Stimulated activated CD4-positive, alpha-beta T cell treated with anti-CD3 and anti-CD28 coated beads, Interleukin-1b, Interleukin-23, amount 100 ng/mL, for 1 hour (primary cell): ENCODE measurements at places on chromosomes 16 and 17.

- no peak for DNase-seq
Observed at GRCh38 chr17:46853896-46854444, 2.6 kb downstream of the WNT9B start.

DNA sequence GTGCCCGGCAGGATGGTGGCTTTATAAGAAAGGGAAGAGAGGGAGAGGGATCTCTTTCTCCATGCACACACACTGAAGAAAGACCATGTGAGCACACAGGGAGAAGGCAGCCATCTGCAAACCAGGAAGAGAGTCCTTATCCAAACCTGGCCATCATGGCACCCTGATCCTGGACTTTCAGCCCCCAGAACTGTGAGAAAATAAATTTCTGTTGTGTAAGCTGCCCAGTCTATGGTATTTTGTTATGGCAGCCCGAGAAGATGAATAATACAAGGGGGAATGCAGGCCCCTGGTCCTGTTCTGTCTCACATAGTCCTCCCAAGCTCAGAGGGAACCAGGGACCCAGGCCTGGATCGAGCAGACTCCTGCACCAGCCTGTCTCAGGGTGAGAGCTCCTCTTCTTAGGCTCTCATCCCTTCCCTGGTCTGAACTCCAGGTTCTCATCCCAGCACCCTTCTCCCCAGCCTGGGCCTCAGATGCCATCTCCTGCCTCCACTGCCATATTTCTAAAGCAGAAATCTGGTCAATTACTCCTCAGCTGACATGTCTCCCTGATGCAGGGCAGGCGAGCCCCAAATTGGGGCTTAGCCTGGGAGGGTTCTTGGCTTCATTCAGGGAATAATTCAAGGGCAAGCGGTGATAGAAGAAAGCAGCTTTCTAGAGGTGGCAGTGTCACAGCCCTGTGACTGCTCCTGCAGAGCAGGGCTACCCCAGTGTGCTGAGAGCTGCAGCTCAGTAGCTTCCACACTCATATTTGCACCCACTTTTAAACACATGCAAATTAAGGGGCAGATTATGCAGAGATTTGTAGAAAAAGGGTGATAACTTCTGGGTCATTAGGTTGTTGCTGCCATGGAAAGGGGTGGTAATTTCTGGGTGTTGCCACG, 28.8 kb downstream of the IGFBP4 start:
- DNase-seq = no peak

GRCh38 chr17:66422186-66422585, 119.8 kb downstream of the PRKCA start:
- DNase-seq = no peak

DNA sequence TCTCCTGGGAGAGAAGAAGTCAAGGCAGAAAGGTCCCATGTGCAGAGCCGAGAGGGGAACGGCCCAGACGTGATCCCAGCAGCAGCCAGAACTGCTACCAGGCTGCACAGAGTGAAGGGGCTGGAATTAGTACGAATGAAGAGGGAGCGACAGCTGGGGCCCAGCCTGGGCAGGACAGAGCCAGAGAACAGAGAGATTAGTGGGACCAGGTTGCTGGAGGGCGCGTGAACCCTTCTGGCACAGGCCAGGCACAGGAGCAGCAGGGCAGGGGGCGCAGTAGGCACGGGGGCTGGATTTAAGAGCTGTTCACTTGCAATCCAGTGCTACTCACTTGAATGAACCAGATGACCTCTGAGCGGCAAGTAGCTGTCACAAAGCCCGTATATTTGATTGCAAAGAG, 66.9 kb downstream of the PLXDC1 start:
- no peak for DNase-seq

GRCh38 chr16:49635591-49636581, 220.0 kb downstream of the ZNF423 start:
- DNase-seq = no peak

DNA sequence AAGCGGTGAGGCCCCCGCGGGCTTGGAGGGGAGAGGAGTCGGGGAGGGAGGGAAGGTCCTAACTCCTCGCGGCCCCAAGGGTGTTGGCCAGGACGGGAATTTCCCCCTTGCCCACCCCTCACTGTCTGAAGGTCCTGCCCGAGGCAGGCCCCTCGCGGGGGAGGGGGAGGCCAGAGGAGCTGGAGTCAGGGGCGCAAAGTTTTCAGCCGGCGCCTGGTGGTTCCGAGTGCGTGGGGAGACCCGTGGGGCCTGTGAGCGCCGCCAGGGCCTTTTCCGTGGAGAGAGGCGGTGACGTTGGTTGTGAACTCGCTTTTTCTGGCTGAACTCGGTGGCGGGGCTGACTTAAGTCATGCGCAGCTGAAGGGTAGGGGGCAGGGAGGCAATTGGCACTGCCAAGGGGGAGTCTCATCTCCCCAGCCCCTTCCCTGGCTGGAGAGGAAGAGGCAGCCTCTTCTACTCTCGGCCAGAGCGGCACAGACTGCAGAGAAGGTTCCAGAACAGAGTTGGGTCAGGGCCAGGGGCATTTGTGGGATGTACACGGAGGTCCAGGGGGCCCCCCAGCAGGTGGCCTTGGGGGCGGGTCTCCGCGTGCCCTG, 1.5 kb downstream of the CACNA1H start:
- no peak for DNase-seq

DNA sequence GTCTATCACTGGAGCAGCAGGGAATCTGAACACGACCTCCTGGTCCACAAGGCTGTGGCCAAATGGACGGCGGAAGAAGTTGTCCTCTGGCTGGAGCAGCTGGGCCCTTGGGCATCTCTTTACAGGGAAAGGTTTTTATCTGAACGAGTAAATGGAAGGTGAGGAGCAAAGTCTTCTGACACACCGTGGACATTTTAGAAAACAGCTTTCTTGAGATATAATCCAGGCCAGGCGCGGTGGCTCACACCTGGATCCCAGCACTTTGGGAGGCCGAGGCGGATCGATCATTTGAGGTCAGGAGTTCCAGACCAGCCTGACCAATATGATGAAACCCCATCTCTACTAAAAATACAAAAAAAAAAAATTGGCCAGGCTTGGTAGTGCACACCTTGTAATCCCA, 17.1 kb downstream of the BFAR start:
- no peak for DNase-seq

DNA sequence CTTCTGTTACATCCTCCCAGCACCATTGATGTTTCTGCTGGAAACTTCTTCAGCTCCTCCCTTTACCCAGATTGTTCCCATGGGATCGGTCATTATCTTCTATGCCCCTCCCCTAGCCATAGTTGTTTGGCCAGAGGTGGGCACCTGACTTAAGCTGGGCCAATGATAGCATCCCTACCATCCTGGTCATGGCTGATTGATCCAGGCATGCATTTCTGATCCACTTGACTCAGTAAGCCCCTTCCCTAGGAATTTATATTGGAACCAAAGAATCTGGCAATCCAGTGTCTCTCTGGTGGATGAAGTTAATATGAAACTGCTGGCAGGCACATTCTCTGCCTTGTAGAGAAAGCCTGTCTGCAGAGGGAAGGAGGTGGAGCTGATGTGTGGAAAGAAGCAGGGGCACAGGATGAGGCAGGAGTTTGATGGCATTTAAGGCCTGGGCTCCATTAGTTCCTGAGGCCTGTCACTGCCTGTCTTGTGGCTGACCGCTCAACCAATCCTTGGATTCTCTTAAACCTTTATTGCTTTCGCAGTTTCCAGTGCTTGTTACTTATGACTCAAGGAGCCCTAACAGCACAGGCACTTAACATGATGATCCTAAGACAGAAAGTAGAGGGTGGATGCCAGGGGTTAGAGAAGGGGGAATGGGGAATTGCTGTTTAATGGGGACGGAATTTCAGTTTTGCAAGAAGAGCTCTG, 152.4 kb downstream of the ABCC12 start:
- no peak for DNase-seq

GRCh38 chr17:61467416-61468262, 15.4 kb downstream of the TBX4 start:
- no peak for DNase-seq

DNA sequence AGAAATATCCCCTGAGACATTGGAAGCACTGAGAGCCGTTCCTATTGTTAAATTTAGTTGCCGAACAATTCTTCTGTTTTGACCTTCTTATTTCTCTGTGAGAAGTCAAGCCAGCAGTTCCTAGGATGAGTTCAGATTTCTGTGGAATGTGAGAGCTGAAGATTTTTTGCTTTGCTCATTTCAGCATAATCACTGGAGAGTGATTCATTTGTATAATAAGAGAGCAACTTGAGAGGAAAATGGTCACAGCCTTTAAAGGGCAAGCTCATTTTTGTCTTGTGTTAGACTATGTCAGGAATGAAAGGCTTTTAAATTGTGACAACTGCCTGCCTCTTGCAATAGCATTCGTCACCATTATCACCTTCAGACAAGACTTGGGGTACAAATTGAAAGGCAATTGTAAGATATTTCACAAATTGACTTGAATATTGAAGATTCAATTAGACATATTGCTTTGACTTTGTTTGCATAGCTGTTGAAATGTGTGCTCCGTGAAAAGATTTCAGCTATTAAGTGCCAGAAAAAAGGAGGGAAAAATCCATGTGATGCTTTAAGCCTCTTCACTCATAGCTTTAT, 900.0 kb upstream of the GOT2 start:
- DNase-seq = no peak

DNA sequence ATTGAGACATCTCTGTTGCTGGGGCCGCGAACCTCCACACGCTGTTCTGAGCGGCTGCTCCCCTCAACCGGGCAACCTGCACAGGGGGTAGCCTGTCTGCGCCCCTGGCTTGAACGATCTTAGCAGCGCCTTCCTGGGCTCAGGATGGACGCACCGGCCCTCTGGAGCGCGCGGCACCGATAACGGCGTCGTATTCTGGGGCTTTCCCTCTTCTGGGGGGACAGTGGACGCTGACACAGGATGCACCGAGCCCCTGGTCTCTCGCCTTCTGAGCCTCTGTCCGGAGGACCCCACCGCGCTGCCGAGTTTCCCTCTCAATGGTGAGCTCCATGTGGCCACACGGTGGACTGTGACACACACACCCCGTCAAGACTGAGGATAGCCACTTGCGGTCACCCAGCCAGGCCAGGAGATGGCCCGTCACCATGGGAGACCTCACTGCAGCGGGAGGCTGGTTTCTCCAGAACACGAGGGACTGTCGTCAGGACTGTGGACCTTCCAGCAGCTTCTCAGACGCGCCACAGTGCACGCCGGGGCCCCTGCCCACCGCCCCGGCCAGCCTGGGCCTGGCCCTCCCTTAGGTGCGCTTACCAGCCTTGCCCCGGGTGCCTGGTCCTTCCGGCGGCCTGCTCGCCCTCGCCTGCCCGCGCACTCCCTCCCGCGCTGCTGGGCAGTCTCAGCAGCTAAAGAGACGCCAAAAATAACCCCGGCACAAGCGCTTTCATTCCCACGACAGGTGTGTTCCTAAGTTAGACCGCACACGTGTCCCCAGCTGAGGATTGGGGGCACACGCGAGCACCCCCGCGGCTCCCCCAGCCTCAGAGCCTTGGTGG, 30.0 kb upstream of the PABPN1L start:
- no peak for DNase-seq

- no peak for DNase-seq
Observed at GRCh38 chr17:30344283-30345088, 10.6 kb upstream of the TMIGD1 start.

DNA sequence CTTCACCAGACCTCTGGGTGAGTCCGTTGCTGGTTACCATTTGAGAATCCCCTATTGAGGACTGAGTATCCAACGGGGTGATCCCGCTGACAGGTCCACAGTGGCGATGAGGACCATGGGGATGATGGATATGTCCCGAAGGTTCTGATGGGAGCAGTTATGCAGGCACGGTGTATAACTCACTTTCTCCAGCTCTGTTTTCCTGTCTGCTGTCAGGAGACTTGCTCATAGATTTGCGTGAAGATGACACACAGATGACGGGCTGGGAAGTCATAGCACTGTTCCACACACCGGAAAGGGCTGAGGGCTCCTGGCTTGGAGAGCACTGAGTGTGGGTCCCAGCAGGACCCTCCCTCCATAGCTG, 22.2 kb upstream of the ADCY7 start:
- DNase-seq = no peak

GRCh38 chr16:1152651-1153259, at the start of gene CACNA1H:
Gene CACNA1H, plus strand, starts transcription at chr16:1153106. Its CDS starts 632 bp downstream, at chr16:1153738.
- peak; percentile 8 for DNase-seq

DNA sequence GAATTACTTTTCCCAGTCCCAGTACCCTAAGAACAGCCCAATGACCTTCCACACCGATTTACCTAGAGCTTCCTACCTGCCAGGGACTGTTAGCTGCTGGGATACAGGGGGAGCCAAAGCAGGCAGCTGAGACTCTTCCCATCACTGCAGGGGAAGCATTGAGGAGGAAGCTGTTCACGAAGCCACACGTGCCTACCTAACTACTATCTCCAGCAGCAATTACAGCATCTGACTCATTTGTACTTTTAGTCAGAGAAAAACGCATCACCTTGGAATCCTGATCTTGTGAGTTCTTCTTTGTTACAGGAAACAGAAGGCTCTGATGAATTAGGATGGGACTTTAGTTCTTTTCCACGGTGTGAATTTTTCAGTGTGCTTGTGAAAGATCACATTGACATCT, 113.7 kb upstream of the DHX40 start:
- no peak for DNase-seq

- no peak for DNase-seq
Observed at GRCh38 chr16:84499638-84500037, 4.8 kb downstream of the MEAK7 start.

DNA sequence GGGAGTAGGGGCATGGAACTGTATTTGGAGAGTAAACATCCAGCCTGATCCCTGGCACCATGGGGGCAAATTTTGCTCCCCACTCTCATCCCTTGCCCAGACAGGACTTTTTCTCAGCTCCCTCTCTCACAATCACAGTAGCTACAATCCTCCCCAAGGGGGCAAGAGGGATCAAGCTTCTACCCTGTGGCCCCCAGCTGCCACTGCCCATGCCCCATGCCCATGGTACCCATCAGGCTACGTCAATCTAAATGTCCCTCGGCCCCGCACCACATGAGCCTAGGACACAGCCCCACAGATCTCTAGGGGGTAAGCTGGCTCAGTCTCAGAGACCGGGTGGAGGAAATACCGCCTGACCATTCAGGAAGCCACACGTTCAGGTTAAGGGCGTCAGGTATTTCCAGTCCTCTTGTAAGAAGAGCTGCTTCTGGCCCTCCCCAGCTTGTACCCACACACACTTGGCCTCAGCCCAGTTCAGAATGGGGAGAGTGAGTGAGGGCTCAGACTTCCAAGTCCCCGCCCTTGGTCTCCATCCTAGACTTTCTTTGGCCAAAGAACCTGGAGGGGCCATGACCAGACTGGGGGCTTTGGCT, 1.8 kb downstream of the CACNB1 start:
- DNase-seq = no peak

DNA sequence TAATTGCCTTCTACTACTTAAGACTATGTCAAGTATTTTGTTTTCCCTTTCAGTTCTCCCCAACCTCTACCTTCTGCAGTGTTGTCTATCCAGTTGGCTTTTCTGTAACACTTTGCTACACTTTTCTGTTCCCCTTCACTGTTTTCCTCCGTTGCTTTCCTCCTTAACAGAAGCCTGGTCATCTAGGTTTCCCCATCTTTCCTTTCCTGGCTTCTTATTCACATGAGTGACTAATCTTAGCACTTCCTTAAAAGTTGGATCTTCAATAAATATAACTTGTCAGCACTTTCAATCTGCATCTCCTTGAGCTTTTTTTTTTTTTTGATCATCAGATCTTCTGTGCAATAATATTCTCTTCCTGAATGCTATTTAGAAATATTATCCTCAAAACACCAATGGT, 2.8 kb upstream of the SLFN11 start:
- DNase-seq = no peak

DNA sequence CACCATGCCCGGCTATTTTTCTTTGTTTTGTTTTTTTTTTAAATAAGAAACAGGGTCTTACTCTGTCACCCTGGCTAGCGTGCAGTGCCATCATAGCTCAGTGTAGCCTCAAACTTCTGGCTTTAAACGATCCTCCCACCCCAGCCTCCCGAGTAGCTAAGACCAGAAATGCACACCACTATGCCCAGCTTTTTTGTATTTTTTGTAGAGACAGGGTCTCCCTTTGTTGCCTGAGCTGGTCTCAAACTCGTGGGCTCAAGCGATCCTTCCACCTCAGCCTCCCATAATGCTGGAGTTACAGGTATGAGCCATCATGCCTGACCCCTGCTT, 59.7 kb downstream of the WWP2 start:
- no peak for DNase-seq
